ENCODE measurements at places on chromosomes 1 and 21.

DNA sequence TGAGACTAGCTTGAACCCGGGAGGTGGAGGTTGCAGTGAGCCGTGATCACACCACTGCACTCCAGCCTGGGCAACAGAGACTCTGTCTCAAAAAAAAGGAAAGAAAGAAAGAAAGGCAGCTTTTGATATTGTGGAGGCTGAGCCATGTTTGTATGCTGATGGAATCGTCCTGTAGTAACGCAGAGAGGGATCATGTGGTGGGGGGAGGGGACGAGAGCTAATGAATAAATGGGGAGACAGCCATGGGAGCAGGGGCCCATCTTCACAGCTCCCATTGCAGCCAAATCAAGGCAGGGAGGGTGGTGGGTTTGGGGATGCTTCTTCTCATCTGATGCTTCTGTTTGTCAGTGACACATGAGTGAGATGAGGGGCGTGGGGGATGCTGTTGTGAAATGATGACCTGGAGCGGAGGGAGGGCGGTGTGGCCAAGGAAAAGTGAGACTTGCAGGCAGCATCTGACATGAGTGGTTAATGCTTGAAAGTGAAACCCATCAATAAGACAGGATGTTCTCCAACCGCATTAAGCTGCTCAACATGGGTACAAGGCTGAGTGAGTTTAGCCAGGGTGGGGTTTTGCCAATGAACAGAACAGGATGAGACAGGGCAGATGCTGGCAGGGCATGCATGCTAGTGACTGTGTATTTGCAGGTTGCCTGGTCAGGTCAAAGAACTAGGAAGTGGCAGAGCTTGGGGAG lies 16.7 kb downstream of the SPATA21 start:
- peak; percentile 89 for ATAC-seq

GRCh38 chr1:227912866-227913265 lies 34.9 kb downstream of the WNT9A start:
- no peak for ATAC-seq

DNA sequence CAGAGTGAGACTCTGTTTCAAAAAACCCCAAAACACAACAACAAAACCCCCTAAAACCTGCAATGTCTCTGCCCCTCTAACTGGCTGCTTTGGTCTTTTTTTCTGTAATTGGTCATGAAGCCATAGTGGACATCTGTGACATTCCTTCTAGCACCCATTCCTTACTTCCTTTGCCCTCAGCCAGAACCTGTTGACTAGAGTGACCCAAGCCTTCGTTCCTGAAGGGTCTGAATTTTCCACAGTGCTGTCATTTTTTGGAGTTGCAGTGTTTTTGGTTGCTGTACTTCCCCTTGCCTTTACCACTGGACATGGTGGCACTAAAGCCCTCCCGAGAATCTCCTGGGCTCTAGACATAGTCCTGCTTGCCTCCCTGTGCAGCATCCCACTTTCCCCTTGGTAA lies 48.5 kb upstream of the LIN9 start:
- no peak for ATAC-seq

GRCh38 chr1:234934611-234935033 lies 194.0 kb downstream of the TOMM20 start:
- no peak for ATAC-seq

GRCh38 chr1:198788561-198789064 lies 149.8 kb downstream of the PTPRC start:
- peak; percentile 76 for ATAC-seq

All from stimulated activated memory B cell treated with anti-CD40 and anti-IgM and Interleukin-4, amounts not matched to agents 10 μg/mL and 1 μg/mL and 100 μg/mL, for 72 hours (primary cell).